Activated naive CD8-positive, alpha-beta T cell treated with anti-CD3 and anti-CD28 coated beads for 36 hours (primary cell): ENCODE measurements at places on chromosomes 11 and 22.

DNA sequence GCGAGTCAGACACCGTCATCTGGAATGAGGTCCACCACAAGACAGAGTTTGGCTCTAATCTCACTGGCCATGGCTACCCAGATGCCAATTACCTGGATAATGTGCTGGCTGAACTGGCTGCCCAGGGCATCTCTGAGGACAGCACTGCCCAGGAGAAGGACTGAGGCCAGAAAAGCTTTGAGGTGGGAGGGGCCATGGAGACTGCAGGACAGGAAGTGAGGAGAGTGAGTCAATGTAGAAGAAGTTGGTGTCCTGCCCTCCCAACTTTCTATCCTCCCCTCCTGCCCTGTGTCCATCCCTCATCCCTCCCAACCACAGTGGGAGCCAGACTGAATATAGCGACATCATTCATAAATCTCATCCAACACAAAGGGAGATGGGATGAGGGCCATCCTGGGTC is 8.0 kb downstream of the MPEG1 start:
- peaks cover 43% of the 10 kb centered on the region for H3K4me1 ChIP-seq
- H3K27ac ChIP-seq, result no peak overlapping the region
- H3K36me3 ChIP-seq, result peaks cover under 1% of the 10 kb centered on the region
- H3K27me3 ChIP-seq, result peaks cover 21% of the 10 kb centered on the region
- no peak overlapping the region for H3K4me3 ChIP-seq

- peaks cover 46% of the 10 kb centered on the region for H3K4me1 ChIP-seq
- peaks cover 15% of the 10 kb centered on the region for H3K27me3 ChIP-seq
- peak overlapping the region; percentile 72 for H3K27ac ChIP-seq
- H3K36me3 ChIP-seq, result no peaks in the 10 kb centered on the region
- DNase-seq, result peak; percentile 76
These were observed 518 bp downstream of the KMT5B start for GRCh38 chr11:68212421-68213134.

DNA sequence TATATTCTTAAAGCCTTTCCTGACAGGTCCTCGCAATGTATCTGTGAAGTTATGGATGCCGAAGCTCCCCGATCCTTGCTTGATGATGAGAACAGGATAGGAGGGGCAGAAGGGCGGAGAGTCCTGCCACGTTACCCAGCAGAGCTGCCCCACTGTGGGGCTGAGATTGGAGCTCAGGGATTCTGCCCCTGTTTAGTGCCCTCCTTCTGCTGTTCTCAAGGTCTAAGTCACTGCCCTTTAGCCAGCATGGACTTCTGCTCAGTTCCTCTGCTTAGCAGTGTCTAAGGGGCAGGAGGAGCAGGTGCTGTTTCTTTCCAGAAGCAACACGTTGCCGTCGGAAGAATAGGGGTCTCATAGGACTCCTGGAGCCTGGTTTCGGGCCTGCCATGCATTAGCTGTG is 164.2 kb upstream of the B3GAT1 start:
- H3K27ac ChIP-seq, result no peak overlapping the region
- DNase-seq, result no peak
- H3K4me1 ChIP-seq, result no peaks in the 10 kb centered on the region
- no peaks in the 10 kb centered on the region for H3K36me3 ChIP-seq
- no peak overlapping the region for H3K4me3 ChIP-seq

- no peaks in the 10 kb centered on the region for H3K36me3 ChIP-seq
- H3K27ac ChIP-seq, result no peak overlapping the region
- H3K4me1 ChIP-seq, result no peaks in the 10 kb centered on the region
These were observed 72.0 kb downstream of the SLC5A12 start for GRCh38 chr11:26649884-26650283.

- no peaks in the 10 kb centered on the region for H3K27me3 ChIP-seq
- no peaks in the 10 kb centered on the region for H3K4me1 ChIP-seq
- peaks cover 2% of the 10 kb centered on the region for H3K36me3 ChIP-seq
- no peak for DNase-seq
- H3K27ac ChIP-seq, result no peak overlapping the region
These were observed 18.5 kb downstream of the MYBPC3 start for GRCh38 chr11:47333886-47334443.

GRCh38 chr22:50683086-50683993 is 10.7 kb downstream of the SHANK3 start:
- no peak overlapping the region for H3K4me3 ChIP-seq
- peak overlapping the region; percentile 54 for H3K27ac ChIP-seq
- DNase-seq, result no peak
- peaks cover 5% of the 10 kb centered on the region for H3K27me3 ChIP-seq
